NCI-H446 (cell line): ENCODE measurements at places on chromosomes 12 and 14.

GRCh38 chr12:28988325-28988704 lies 160.8 kb upstream of the FAR2 start:
- DNase-seq, result no peak

GRCh38 chr12:69712826-69713225 lies 13.7 kb upstream of the BEST3 start:
- no peak for DNase-seq

- DNase-seq, result no peak
Measured at GRCh38 chr14:81313775-81314429, 86.2 kb downstream of the STON2 start.

DNA sequence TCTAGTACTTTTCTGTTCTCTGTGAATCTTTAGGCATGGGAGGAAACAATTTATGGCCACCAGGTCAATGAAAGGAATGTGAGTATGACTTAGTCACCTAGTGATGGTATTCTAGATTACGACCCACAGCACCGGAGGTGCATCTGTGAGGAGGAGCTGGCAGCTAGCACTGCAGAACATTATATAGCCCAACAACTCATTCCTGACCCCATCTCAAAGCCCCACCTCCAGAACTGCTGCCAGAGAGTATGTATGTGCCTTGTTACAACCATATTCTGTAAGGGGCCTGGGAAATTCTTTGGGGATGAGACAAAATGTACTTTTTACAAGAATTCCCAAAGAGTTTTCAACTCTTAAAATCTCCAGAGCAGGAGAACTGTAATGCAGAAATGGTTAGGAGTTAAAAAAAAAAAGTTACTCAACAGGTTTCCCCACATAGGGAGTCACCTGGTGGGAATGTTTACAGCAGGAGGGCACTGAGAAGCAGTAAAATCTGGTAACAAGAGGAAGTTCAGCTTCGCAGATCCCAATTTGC lies 34.9 kb upstream of the CERS5 start:
- no peak for DNase-seq

DNA sequence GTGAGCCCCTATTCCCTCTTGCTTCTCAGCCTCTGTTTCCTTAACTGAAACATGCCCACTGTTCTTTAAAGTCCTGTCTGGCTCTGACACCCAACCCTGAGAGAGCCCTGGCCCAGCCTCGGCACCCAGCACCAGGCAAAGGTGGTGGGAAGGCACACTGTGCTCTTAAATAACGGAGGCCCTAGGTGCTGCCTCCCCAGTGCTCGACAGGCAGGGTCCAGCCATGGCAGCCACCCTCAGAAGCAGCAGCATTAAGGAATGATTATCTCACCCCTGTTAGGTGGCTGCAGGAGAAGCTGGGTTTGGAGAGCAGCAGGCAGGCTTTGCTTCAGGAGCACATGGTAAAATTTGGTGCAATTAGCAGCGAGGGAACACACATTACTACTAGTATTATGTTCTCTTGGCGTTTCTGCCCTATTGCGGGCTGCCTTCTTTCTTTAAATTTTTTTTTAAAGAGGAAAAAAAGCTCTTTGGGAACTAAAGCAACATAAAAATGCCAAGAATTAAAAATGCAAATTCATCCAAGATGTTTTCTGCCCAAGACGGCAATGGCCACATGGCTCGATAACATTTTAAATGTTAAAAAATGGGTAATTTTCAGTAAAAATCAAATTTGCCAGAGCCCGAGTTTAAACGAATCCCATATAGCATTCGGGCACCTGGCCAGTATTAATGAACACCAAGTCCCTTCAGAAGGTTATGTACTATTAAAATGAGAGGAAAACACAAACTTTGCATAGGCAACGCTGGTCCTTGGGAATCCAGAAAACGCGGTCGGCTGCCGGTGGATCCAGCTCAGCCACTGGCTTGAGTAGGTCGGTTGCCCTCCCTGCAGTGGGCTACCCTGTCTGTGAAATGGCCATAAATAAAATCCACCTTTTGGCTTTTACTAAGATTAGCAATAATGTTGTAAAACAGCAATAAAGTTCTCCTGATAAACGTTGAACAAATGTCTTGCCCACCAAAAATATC lies 152.2 kb downstream of the BCL11B start:
- no peak for DNase-seq

- no peak for DNase-seq
Measured at GRCh38 chr12:102596031-102596430, 115.7 kb upstream of the IGF1 start.

DNA sequence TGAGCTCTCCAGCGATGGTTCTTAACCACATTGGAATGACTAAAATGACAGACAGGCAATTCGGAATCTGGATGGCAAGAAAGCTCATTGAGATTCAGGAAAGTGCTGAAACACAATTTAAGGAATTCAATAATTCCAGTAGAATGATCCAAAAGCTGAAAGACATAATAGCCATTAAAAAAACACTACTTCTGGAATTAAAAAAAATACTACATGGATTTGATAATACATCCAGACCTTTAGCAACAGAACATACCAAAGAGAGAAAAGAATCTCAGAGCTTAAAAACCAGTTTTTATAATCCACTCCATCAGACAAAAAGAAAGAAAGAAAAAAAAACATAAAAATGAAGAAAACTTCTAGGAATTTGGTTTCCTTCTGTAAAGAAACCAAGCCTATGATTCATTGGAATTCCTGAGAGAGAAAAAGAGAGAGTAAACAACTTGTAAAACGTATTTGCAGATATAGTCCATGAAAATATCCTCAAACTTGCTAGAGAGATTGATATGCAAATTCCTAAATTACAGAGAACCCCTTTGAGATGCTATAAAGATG lies 52.8 kb downstream of the SLCO1B1 start:
- no peak for DNase-seq
